ENCODE measurements at places on chromosomes 5 and 9.

GRCh38 chr5:124342986-124343385 lies 403.5 kb downstream of the ZNF608 start:
- DNase-seq: no peak

GRCh38 chr5:29263915-29264351 lies 1929.6 kb upstream of the CDH6 start:
- DNase-seq: no peak

- no peak for DNase-seq
Measured at GRCh38 chr9:77783518-77783917, 135.4 kb upstream of the GNA14 start.

DNA sequence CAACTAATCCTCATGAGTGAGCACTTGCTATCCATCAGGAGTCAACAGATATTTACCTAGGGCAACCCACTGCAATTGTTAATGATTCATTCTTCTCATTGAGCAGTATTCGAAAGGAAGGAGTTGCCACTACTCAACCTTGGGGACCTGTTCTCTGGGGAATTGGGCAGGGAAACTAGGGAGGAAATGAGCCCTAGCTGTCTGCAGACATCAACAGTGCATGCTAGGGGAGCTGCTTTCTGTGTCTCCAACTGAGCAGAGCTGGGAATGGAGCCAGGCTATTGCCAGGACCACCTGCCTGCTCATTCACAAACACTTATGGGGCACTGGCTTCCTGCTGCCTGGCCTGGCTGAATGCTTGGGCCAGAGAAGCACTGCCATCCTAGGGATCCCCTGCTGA lies 183.4 kb downstream of the TMEM38B start:
- no peak for DNase-seq

GRCh38 chr9:98533866-98534265 lies 174.9 kb downstream of the GABBR2 start:
- DNase-seq: no peak

DNA sequence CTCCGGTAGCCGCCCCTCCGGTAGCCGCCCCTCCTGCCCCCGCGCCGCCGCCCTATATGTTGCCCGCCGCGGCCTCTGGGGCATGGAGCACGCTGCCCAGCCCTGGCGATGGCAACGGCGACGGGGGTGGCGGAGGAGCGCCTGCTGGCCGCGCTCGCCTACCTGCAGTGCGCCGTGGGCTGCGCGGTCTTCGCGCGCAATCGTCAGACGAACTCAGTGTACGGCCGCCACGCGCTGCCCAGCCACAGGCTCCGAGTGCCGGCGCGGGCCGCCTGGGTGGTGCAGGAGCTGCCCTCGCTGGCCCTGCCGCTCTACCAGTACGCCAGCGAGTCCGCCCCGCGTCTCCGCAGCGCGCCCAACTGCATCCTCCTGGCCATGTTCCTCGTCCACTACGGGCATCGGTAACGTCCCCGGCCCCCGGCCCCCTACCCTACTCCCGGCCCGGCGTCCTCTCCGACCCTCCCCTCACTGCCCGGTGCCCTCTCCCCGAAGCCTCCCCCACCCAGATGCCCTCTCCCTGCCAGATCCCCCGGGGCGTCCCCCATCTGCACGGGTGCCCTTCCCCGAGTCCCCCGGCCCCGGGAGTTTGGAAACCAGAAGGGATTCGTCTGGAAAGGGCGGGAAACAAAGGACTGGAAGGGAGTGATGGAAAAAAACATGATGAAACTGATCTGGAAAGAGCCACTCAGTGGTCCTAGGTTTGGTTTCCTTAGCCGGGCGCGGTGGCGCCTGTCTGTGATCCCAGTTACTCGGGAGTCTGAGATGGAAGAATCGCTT lies 417 bp downstream of the SRD5A1 start:
- DNase-seq: peak; percentile 72

- no peak for DNase-seq
Measured at GRCh38 chr9:135961811-135962695, 880 bp upstream of the UBAC1 start.

DNA sequence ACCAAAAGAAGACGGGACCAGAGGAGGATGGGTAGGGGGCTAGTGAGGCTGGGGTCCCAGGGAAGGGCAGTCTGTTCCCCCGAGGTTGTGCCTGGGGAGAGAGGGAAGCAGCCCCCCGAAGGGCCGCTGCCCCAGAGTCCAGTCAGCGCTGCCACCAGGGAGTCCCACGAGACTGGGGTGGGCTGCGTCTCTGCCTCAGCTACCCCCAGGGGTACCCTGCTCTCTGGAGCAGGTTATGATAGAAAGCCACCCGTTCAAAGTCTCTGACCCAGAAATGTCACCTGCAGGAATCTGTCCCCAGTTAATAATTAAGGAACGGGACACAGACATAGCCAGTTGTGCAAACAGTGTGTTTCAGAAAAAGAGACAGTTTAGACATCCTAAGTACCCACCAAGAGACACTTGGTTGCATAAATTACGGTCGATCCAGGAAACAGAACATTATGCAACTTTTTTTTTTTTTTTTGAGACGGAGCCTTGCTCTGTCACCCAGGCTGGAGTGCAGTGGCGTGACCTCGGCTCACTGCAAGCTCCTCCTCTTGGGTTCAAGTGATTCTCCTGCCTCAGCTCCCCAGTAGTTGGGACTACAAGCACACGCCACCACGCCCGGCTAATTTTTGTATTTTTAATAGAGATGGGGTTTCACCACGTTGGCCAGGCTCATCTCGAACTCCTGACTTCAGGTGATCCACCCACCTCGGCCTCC lies 10.7 kb upstream of the AGPAT2 start:
- no peak for DNase-seq

GRCh38 chr5:116281309-116281708 lies 196.5 kb downstream of the COMMD10 start:
- DNase-seq: no peak

DNA sequence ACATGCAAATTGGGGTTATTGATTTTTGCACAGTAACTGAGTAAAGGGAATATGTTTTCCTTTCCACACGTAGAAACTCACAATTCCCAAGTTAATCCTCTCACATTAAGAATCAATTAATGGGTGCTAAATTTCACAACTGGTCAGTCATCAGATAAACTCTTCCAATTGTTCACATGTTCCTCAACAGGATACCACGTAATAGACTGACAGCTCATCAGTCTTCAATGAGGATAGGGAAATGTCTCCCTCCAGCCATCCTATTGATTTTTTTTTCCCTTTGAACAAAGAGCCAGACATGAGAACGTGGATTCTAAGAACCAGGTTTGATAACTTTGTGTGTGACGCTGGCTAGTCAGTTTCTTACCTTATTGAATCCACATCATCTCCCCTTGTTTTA lies 768 bp upstream of the CER1 start:
- DNase-seq: no peak

DNA sequence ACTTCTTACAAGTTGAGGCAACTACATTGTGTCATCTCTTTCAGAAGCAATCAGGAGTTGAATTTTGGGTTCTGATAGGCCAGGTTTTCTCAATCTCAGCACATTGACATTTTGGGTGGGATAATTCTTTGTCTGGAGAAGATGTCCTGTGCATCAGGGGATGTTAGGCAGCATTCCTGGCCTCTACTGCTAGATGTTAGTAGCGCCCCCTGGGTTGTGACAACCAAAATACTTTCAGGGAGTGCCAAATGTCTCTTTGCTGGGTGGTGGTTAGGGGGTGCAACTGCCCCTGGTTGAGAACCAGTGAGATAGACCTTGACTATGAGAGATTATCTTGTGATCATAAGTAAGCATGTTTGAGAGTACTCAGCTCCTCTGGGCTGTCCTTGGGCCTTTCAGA lies 164.3 kb upstream of the KLF9 start:
- DNase-seq: no peak

GRCh38 chr9:123346026-123346425 lies 10.0 kb upstream of the CRB2 start:
- DNase-seq: no peak

DNA sequence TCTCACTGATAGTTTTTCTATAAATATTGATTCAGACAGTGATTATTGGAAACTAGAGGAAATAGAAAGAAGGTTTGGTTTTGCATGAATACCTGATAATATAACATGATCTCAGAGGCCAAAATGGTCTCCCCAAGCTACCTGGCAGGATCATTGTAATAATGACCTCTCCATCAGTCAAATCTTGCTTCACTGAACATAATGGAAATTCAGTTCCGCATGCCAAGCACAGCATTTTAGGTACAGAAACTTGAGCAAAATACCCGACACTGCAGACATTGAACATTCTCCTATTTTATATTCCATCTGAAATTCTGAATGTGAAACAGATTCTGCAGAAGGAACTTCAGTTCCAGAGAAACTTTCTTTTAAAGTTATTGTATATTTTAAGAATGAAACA lies 9.1 kb upstream of the TBC1D2 start:
- no peak for DNase-seq

DNA sequence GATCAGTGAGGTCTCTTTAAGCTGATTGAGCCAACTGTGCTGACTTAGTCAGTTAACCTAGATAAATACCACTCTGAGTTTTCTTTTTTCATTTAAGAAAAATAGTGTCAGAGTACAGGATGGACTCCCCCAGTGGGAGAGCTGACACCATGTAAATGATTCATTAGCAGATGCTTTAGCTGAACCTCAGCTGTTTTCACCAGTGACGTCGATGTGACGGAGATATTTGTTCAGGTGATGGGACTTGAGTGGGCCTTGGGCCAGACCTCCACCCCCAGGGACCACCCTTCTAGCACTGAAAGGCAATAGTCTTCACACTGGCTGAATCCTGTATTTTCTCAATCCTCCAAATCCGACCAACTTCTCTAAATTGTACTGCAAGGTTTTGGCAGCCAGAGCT lies 196.1 kb downstream of the GAS1 start:
- DNase-seq: no peak

DNA sequence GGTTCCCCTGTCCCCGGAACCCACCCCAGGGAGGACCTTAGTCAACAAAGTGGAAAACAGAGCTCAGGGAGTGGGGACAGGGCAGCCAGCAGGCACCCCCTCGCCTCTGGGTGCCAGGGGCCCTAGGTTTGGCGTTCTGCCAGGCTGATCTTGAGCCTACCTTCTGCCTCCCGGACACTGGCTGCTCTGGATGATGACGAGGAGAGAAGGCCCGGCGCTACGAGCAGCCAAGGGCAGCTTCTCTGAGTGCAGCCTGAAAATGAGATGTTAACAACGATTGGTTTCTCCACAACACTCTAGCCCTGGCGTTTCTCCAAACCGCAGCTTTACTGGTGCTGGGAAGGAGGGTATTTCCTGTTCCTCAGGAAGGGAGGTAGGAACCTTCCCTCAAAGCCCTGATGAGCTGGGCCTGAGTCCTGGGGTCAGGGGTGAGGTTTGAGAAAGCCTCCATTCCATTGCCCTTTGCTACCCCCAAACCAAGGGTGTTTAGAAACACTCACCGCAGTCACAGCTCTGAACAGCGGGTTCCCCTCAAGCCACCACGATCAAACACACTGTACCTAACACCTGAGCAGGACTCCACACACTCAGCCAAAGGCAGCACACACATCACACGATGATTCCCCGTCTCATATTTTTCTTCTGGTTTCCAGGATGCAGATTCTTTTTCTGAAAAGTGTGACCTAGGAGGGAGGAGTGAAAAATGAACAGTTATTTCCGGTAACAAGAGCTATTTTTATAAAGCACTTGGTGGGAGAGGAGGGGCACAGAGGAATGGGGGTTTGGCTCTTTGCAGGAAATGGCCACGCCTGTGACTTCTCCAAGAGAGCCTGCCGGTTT lies at the start of gene STING1:
Gene STING1, minus strand, starts transcription at position 709 of the 840 bp plus-strand sequence. CDS start 1,054 bp downstream, outside the sequence.
- DNase-seq: no peak

GRCh38 chr9:136620441-136621018 lies 42.2 kb upstream of the EGFL7 start:
- DNase-seq: no peak

DNA sequence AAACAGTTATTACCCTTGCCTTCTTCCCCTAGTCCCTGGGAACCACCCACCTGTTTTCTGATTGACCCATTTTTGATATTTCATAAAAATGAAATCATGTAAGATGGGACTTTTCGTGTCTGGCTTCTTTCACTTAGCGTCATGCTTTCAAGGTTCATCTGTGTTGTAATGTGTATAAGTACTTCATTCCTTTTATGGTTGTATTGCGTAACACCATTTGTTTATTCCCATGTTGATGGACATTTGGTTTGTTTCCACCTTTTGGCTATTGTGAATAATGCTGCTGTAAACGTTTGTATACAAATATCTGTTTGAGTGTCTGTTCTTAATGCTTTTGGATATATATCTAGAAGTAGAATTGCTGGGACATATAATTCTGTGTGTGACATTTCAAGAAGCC lies 650.1 kb upstream of the COX7C start:
- DNase-seq: no peak

- DNase-seq: peak; percentile 86
Measured at GRCh38 chr9:94259077-94259862, at the start of gene ZNF169. TSS of gene ZNF169 (plus strand) at chr9:94259298. CDS start at chr9:94278813, 19,515 bp downstream.

GRCh38 chr9:90121762-90122161 lies 517.0 kb downstream of the GADD45G start:
- no peak for DNase-seq

DNA sequence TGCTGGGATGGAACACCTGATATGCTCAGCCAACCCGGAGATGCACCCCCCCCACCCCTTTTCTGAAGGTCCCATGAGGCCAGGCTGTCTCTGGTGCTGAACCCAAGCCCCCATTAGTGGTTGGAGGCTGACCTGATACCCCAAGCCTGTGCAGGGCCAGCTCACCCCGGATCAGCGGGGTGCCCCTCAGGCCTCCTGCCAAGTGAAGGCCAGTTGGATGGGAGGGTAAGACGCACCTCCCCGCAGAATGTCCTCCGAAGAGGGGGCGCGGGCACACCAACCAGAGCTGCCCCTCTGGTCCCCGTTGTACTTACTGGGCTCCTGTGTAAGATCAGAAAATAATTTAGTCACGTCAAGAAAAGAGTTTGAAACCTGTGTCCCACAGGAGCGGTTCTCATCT lies 76.8 kb upstream of the OTULINL start:
- no peak for DNase-seq

- DNase-seq: no peak
Measured at GRCh38 chr5:60020457-60020856, 126.9 kb upstream of the PDE4D start.

- no peak for DNase-seq
Measured at GRCh38 chr9:38263532-38263931, 129.0 kb upstream of the ALDH1B1 start.

DNA sequence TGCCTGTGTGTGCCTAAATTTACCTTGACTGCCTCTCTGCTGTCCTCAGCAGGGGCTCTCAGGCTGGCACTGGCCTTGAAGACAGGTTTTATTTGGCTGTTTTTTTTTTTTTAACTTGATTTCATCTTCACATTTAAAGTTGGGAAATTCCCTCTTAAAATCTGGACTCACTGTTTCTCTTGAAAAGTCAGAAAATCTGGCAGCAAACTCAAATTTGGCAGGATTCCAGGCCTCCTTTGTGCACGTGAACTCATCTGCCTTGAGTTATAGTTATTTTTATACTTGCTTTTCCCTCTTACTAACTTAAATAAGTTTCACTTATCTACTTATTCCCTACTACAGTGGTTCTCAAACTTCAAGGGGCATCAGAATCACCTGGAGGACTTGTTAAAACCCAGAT lies 118.4 kb upstream of the MAP3K1 start:
- DNase-seq: no peak

DNA sequence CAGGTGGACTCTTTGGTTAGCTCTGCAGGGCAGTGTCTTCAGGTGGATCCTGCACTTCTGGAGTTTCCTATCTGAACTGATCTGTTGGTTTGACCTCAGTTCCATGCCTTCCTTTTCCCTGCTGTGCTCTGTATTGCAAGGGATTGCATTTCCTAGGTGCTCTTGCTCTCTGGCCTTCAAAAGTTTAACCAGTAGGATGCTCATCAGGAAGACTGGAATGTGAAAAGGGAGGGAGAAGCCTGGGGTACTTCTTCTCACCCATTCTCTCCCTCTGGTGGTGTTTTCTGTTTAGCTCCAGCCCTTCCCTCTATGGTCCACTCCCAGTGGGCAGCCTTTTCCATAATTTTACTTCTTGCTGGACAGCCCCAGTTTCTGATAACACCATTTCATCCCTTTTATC lies 78.5 kb downstream of the ZNF618 start:
- no peak for DNase-seq

Measured in nephron progenitor cell (in vitro differentiated cells).